Psoas muscle (tissue), 8 donors: ENCODE measurements at places on chromosomes 7 and 10. TPM values are rescaled to one million over a fixed set of nuclear protein-coding genes. Genes with fewer than 3 reads are reported as not detected.

- no peak overlapping the region for H3K4me3 ChIP-seq
- no peak overlapping the region for H3K27ac ChIP-seq
- no peaks in the 10 kb centered on the region for H3K27me3 ChIP-seq
These were observed 12.6 kb downstream of the TFAM start for GRCh38 chr10:58397830-58398229.

DKK1 gene
- polyA plus RNA-seq: 0.09 TPM

DNA sequence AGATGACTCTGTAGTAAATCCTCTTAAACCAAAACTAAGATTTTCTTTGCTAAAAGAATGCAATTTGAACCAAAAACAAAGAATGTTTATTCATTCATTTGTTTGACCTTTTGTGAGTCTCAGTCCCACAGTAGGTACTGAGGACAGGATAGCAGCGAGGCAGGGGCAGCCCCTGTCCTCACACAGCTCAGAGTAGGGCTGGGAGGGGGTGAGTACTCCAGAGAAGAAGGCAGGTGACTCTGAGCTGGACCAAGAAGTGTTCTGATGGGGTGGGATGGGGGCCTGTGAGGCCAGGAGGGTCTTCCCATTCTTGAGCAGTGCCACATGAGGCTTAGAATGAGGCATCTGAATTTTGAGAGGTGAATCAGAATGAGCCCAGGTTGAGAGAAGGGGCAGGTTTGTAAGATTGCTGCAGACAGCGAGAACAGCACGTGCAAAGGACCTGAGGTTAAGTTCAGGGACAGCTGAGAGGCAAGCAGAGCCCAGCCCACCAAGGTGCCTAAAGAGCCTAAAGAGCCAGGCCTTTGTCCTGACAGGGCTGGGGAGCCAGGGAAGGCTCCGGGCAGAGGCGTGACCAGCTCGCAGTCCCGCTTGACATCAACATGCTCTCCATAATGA, 56.9 kb upstream of the CHST15 start:
- H3K4me1 ChIP-seq: peaks cover 25% of the 10 kb centered on the region
- H3K4me3 ChIP-seq: no peak overlapping the region
- no peak for DNase-seq
- H3K27ac ChIP-seq: no peak overlapping the region

GRCh38 chr7:75630549-75630948, 108.2 kb downstream of the HIP1 start:
- no peak overlapping the region for H3K27ac ChIP-seq
- H3K4me3 ChIP-seq: no peak overlapping the region
- H3K27me3 ChIP-seq: no peaks in the 10 kb centered on the region
- no peaks in the 10 kb centered on the region for H3K36me3 ChIP-seq
- no peak for DNase-seq

DNA sequence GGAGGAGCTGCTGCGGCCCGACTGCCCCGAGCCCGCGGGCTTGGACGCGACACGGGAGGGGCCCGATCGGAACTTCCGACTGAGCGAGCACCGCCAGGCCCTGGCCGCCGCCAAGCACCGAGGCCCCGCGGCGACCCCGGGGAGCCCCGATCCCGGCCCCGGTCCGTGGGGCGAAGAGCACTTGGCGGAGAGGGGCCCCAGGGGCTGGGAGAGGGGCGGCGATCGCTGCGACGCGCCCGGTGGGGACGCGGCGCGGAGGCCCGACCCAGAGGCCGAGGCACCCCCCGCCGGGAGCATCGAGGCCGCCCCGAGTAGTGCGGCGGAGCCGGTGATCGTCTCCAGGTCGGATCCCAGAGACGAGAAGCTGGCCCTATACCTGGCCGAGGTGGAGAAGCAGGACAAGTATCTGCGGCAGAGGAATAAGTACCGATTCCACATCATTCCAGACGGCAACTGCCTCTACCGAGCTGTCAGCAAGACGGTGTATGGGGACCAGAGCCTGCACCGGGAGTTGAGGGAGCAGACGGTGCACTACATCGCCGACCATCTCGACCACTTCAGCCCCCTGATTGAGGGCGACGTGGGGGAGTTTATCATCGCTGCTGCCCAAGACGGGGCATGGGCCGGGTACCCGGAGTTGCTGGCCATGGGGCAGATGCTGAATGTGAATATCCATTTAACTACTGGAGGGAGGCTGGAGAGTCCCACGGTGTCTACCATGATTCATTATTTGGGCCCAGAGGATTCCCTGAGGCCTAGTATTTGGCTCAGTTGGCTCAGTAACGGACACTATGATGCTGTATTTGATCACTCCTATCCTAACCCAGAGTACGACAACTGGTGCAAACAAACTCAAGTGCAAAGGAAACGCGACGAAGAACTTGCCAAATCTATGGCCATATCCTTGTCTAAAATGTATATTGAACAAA, 1.4 kb downstream of the OTUD1 start:
- H3K4me3 ChIP-seq: peak overlapping the region; percentile 95
- peaks cover 31% of the 10 kb centered on the region for H3K4me1 ChIP-seq
- H3K36me3 ChIP-seq: no peaks in the 10 kb centered on the region
- peak overlapping the region; percentile 97 for H3K27ac ChIP-seq
- no peaks in the 10 kb centered on the region for H3K27me3 ChIP-seq

DNA sequence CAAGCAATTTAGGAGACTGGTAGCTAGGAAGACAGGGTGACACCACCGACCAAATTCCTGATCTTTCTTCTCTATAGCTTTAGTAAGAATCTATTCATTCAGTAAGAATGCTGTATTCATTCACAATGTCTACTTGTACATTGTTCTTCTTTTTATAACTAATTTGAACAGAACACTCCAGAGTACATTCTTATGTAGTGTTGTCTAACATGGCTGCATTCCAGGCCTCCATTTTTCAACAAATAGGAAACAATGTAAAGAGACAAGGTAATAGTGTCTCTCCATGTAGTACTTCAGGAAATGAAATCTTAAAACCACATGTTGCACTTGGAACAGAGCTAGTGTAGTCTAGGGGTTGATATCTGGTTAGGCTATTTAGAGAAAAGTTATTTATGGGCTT, 1.8 kb downstream of the VCL start:
- H3K4me3 ChIP-seq: peak overlapping the region; percentile 95
- no peak for DNase-seq
- peaks cover 50% of the 10 kb centered on the region for H3K4me1 ChIP-seq
- peak overlapping the region; percentile 97 for H3K27ac ChIP-seq
- no peaks in the 10 kb centered on the region for H3K27me3 ChIP-seq

ADRA2A gene
- polyA plus RNA-seq: 17.2 TPM

DNA sequence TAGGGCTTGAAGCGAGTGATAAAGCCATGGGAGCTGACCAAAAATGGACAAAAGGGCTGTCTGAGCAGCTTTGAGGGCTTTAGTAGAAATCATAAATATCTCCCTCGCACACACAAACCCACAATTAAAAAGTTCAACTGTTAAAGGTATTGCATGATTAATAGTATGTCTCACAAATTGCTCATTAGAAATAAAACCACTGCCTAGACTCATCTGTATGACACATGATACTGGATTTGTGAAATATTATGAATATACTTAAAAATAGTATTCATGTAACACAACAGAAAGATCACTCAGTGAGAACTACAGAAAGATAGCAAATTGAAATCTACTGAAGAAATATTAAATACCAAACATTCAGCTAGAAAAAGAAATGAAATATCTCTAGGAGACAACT, 11.9 kb upstream of the PTPN12 start:
- H3K36me3 ChIP-seq: no peaks in the 10 kb centered on the region
- H3K27me3 ChIP-seq: no peaks in the 10 kb centered on the region
- no peaks in the 10 kb centered on the region for H3K4me1 ChIP-seq
- no peak for DNase-seq
- H3K27ac ChIP-seq: no peak overlapping the region
- no peak overlapping the region for H3K4me3 ChIP-seq

- H3K36me3 ChIP-seq: no peaks in the 10 kb centered on the region
- H3K4me3 ChIP-seq: no peak overlapping the region
- H3K27ac ChIP-seq: no peak overlapping the region
- no peak for DNase-seq
- H3K4me1 ChIP-seq: no peaks in the 10 kb centered on the region
- no peaks in the 10 kb centered on the region for H3K27me3 ChIP-seq
These were observed 275.4 kb downstream of the GLRX3 start for GRCh38 chr10:130411496-130412085.

DNA sequence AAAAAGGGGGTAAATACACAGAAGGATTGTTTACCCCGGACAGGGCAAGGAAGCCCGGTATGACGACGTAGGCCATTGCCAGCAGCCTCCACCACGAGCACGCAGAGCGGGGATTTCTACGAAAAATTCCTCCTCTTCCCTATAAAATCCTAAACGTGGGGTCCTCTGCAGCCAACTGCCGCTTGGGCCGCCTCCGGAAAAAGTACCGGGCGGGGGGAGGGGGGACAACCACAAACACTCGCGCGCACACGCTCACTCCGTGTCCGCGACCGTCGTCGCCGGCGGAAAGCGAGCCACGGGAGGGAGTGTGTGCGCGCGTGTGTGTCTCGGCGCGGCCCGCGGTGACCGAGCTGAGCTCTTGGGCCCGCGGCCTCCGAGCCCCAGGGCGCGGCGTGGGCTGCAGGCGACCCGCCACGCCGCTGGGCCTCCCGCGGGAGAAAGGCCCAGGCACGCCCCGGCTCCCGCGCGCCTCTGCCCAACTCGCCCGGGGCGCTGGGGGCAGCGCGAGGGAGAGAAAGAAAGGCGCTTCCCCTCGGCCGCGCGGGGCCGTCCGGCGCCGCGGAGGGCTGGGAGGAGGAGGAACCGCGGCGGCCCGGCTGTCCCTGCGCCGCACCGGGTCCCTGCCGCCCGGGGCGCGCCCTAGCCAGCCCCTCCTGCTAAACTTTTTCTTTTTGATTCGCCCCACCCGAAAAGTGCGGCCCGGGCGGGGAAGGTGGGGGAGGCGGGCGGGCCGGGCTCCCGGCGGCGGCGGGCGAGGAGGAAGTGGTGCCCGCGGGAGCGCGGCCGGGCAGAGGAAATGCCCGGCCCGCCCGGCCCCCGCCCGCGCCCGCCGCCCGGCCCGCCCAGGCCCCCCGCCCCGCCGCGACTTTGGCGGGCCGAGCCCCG, 1.5 kb downstream of the CTBP2 start:
- H3K36me3 ChIP-seq: no peaks in the 10 kb centered on the region
- peak; percentile 78 for DNase-seq
- H3K4me3 ChIP-seq: peak overlapping the region; percentile 93
- no peaks in the 10 kb centered on the region for H3K27me3 ChIP-seq

GRCh38 chr7:85573346-85573745, 386.5 kb upstream of the SEMA3D start:
- no peaks in the 10 kb centered on the region for H3K27me3 ChIP-seq
- H3K36me3 ChIP-seq: no peaks in the 10 kb centered on the region
- DNase-seq: no peak
- H3K27ac ChIP-seq: no peak overlapping the region

DNA sequence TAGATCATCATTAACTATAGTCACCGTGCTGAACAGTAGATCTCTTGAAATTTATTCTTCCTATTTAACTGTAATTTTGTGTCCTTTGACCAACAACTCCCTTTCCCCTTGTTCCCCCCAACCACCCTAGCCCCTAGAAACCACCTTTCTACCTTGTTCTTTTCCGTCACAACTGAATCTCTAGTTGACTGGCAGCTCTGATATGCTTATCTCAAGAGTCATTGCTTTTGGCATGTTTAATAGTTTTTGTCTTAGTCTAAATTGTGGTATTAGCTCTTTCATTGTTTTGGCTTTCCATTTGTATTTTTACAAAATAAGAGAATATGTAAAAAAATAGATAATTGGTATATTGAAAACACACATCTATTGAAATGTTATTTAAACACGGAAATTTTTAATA, 1.8 kb downstream of the GNAT3 start:
- H3K4me1 ChIP-seq: no peaks in the 10 kb centered on the region
- no peak overlapping the region for H3K4me3 ChIP-seq

C10orf88 gene
- polyA plus RNA-seq: 6.3 TPM

GRCh38 chr10:51867956-51868355, 168.6 kb upstream of the CSTF2T start:
- H3K27ac ChIP-seq: no peak overlapping the region
- no peaks in the 10 kb centered on the region for H3K4me1 ChIP-seq
- DNase-seq: no peak
- H3K27me3 ChIP-seq: no peaks in the 10 kb centered on the region
- H3K36me3 ChIP-seq: no peaks in the 10 kb centered on the region

MRPL32 gene
- 66.1 TPM for polyA plus RNA-seq

DNA sequence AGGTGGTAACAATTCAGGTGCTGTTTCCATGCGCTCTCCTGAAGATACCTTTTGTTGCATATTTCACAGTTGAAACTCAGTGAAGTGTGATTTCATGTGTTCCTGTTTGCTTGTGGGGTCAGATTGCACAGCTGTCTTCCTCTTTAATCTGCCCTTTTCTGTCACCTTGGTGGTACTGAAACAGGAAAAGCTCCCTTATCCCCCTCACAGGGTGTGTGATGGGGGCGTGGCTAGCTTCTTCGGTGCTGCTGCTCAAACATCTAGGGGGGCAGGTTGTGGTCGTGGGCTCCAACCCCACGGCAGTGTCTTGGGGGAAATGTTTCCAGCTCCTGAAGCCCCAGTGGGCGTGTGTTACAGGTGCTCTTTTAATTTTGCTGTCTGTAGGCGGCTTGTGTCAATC, 107.4 kb upstream of the KLF14 start:
- no peak overlapping the region for H3K27ac ChIP-seq
- no peaks in the 10 kb centered on the region for H3K27me3 ChIP-seq
- H3K36me3 ChIP-seq: no peaks in the 10 kb centered on the region
- H3K4me1 ChIP-seq: no peaks in the 10 kb centered on the region
- no peak overlapping the region for H3K4me3 ChIP-seq

TAS2R5 gene
- 0.21 TPM for polyA plus RNA-seq

NEURL1 gene
- polyA plus RNA-seq: 87.0 TPM

SPDYE5 gene
- not detected for polyA plus RNA-seq

VIPR2 gene
- polyA plus RNA-seq: 0.60 TPM

DNA sequence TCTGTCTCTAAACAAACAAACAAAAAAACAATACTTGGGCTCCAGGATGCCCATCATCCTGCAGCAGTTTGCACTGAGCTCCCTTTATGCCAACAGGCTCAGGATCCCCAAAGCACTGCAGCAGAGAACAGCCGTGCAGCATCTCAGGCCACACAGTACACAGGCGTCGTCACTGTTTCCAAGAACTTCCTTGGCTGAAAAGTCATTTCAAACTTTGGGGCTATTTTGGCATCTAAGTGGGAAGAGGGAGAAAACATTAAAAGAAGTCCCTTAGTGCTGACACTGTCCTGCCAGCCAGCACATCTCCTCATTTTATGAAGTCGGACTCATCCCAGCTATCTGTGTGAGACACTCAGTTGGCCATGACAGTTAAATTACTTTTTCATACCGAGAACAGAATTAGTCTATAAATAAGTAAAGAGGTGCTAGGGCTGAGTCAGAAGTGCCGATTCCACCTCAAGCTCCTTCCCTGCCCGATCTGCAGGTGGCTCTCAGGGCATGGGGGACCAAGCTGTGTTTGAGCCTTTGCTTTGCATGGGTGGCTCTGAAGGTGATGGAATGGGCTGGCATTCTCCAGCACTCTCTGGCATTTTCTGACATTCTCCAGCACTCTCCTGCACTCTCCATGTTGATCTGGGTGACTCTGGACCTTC, 68.5 kb downstream of the PTPRN2 start:
- H3K36me3 ChIP-seq: no peaks in the 10 kb centered on the region
- no peak overlapping the region for H3K27ac ChIP-seq
- no peak overlapping the region for H3K4me3 ChIP-seq

LIPK gene
- not detected for polyA plus RNA-seq

PDE1C gene
- 0.39 TPM for polyA plus RNA-seq

- H3K27me3 ChIP-seq: no peaks in the 10 kb centered on the region
- no peaks in the 10 kb centered on the region for H3K4me1 ChIP-seq
- H3K4me3 ChIP-seq: no peak overlapping the region
- H3K36me3 ChIP-seq: no peaks in the 10 kb centered on the region
- no peak for DNase-seq
These were observed 46.2 kb downstream of the RGS10 start for GRCh38 chr10:119496273-119496672.

SPDYE17 gene
- polyA plus RNA-seq: not detected
